Activated CD4-positive, alpha-beta T cell treated with anti-CD3 and anti-CD28 coated beads for 36 hours (primary cell): ENCODE measurements at places on chromosomes 13 and 19. TPM values are rescaled to one million over a fixed set of nuclear protein-coding genes. Genes with fewer than 3 reads are reported as not detected.
A peak's percentile ranks its signal among the peaks of the same experiment; 100 is the strongest.

Gene CKAP2
- 95.7 TPM for total RNA-seq

Gene EXOC3L2
- total RNA-seq, result not detected

Gene LMO7
- 11.7 TPM for total RNA-seq

Gene PPP1R13L
- 17.8 TPM for total RNA-seq

Gene PODNL1
- 0.25 TPM for total RNA-seq

Gene NKG7
- total RNA-seq, result 125 TPM

Gene SYNGR4
- total RNA-seq, result 0.25 TPM

Gene KLK3
- total RNA-seq, result not detected

Gene NLRP11
- 0.05 TPM for total RNA-seq

Gene ANKRD24
- 1.3 TPM for total RNA-seq

Gene PIBF1
- total RNA-seq, result 25.9 TPM

- no peak overlapping the region for H3K27ac ChIP-seq
- H3K4me3 ChIP-seq, result no peak overlapping the region
- H3K4me1 ChIP-seq, result peaks cover 4% of the 10 kb centered on the region
- H3K36me3 ChIP-seq, result no peaks in the 10 kb centered on the region
- H3K27me3 ChIP-seq, result no peaks in the 10 kb centered on the region
Measured at GRCh38 chr19:44782729-44783128, 5.0 kb downstream of the CBLC start.

DNA sequence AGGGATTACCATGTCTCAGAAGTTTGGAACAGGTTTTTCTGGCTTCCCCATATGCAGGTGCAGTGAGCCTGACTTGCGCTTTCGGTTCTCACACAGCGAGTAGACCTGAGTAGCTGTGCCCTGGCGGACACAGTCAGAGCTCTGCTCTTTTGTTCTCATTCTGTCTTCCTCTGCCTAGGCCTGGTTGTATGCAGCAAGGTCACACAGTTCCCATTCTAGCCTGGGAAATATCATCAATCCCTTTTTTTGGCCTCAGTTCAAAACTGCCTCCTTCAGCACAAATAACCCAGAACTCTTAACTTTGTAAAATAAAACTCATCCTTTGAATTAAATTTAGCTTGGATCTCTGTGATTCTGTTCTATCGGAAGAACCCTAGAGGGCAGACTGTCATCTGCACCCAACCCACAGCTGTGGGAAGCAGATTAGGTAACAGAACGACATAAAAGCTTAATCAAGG lies 10.2 kb downstream of the OXGR1 start:
- no peak overlapping the region for H3K27ac ChIP-seq
- peak; percentile 41 for DNase-seq
- H3K36me3 ChIP-seq, result no peaks in the 10 kb centered on the region
- peaks cover 5% of the 10 kb centered on the region for H3K27me3 ChIP-seq
- H3K4me3 ChIP-seq, result no peak overlapping the region

GRCh38 chr13:78993792-78994191 lies 334.8 kb upstream of the OBI1 start:
- H3K4me1 ChIP-seq, result no peaks in the 10 kb centered on the region
- no peak overlapping the region for H3K27ac ChIP-seq
- no peak for DNase-seq
- no peaks in the 10 kb centered on the region for H3K36me3 ChIP-seq
- H3K27me3 ChIP-seq, result peaks cover 4% of the 10 kb centered on the region
- no peak overlapping the region for H3K4me3 ChIP-seq

GRCh38 chr19:11091703-11092153 lies 2.5 kb downstream of the LDLR start:
- H3K4me1 ChIP-seq, result peaks cover 63% of the 10 kb centered on the region
- DNase-seq, result peak; percentile 68
- peak overlapping the region; percentile 93 for H3K4me3 ChIP-seq
- H3K27ac ChIP-seq, result peak overlapping the region; percentile 84
- peaks cover 59% of the 10 kb centered on the region for H3K36me3 ChIP-seq

- H3K36me3 ChIP-seq, result no peaks in the 10 kb centered on the region
- peaks cover 13% of the 10 kb centered on the region for H3K27me3 ChIP-seq
- peaks cover 23% of the 10 kb centered on the region for H3K4me1 ChIP-seq
- peak; percentile 80 for DNase-seq
- peak overlapping the region; percentile 46 for H3K4me3 ChIP-seq
Measured at GRCh38 chr19:7699417-7700401, 2.2 kb downstream of the FCER2 start.

- H3K36me3 ChIP-seq, result no peaks in the 10 kb centered on the region
- H3K27me3 ChIP-seq, result peaks cover 8% of the 10 kb centered on the region
- no peak overlapping the region for H3K4me3 ChIP-seq
Measured at GRCh38 chr13:31063772-31064171, 97.9 kb downstream of the HSPH1 start.

DNA sequence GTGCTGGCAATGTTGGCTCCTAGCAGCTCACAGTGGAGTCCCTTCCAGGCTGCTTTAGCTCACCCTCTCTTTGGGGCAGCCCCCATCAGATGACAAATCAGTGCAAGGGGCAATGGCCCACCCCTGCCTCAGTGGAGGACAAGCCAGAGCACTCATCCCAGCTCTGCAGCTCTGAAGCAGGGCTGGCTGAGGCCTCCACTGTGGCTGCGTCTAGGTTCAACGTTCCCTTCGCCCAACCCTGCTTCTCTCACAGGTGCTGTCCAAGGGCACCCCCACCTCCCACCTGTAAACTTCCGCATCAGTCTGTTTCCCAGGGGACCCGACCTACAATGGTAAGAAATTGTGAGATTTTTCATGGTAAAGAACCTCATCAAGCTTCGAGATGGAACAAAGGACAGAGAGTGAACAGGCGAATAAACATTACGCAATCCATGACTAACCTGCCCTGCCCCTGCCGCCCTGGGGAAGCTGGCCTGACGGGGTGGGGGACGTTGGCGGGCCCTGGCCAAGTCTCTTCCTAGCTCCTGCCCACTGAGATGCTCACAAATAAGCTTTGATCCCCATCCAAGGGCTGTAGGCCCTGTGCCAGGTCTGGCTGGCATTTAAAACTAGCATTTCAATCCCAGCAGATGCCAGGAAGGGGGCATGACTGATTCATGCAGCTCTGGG lies 40.5 kb downstream of the DZIP1 start:
- no peak overlapping the region for H3K27ac ChIP-seq
- peaks cover 24% of the 10 kb centered on the region for H3K27me3 ChIP-seq
- no peaks in the 10 kb centered on the region for H3K36me3 ChIP-seq
- no peaks in the 10 kb centered on the region for H3K4me1 ChIP-seq
- DNase-seq, result no peak
- H3K4me3 ChIP-seq, result no peak overlapping the region

DNA sequence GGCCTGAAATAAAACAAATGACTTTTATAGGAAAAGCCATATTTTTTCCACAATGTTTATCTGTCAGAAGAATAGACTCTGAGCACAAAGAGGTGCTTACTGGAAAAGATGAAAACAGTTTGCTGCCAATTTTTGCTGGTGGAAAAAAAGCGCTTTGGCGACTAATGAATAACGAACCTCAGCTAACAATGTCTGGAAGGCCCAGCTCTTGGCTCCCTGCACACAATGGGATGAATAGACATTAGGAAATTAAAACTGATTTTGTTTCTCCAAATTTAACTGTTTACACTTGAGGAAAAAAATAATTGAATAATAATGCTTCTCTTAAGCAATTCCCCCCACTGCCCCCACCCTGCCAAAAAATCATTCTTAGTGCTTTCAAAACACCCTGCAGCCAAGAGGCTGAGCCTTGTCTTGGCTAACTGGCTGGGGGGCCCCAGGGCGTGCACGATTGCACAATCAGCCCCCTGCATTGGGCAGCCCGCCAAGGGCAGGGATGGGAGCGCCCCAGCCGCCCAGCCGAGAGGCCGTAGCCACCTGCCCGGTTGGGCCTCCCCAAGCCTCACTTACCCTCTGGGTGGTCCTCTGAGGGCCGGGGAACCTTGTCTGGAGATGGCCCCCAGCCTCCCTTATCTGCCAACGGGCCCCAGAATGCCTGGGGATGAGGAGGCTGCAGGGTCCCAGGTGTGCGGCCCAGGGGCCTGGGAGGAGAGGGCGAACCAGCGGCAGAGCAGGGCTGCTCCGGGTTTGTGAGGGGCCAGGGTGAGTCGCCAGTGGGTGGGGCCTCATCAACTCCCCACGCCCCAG lies 16.8 kb downstream of the CEBPG start:
- no peaks in the 10 kb centered on the region for H3K27me3 ChIP-seq
- no peak for DNase-seq
- no peaks in the 10 kb centered on the region for H3K4me1 ChIP-seq
- no peaks in the 10 kb centered on the region for H3K36me3 ChIP-seq
- no peak overlapping the region for H3K27ac ChIP-seq

- no peak overlapping the region for H3K27ac ChIP-seq
- no peak overlapping the region for H3K4me3 ChIP-seq
- no peak for DNase-seq
- no peaks in the 10 kb centered on the region for H3K36me3 ChIP-seq
- no peaks in the 10 kb centered on the region for H3K27me3 ChIP-seq
- no peaks in the 10 kb centered on the region for H3K4me1 ChIP-seq
Measured at GRCh38 chr13:73140801-73141200, 82.0 kb downstream of the KLF5 start.

DNA sequence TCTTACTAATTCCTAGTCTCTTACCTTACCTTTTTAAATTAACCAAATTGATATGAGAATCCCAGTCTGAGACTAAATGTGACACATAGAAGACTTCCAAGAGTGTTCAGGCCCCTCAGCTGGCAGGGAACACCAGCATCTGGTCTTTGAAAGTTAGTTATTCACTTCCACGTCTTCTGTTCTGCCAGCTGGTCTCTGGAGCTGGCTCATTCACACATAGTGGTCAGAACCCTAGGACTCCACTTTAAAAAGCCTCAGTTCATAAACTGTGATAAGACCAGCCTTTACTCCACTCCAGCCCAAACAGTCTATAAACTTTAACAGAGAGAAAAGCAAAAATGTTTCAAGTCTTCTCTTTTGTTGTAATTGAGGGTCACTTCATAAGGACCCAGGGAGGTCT lies 263.0 kb downstream of the DCT start:
- H3K27me3 ChIP-seq, result no peaks in the 10 kb centered on the region
- H3K4me3 ChIP-seq, result no peak overlapping the region
- H3K27ac ChIP-seq, result no peak overlapping the region
- no peaks in the 10 kb centered on the region for H3K4me1 ChIP-seq
- no peak for DNase-seq
- H3K36me3 ChIP-seq, result no peaks in the 10 kb centered on the region

GRCh38 chr13:46295491-46296114 lies 83.9 kb downstream of the LRRC63 start:
- peak overlapping the region; percentile 44 for H3K4me3 ChIP-seq
- peaks cover 8% of the 10 kb centered on the region for H3K36me3 ChIP-seq
- peak overlapping the region; percentile 95 for H3K27ac ChIP-seq
- peak; percentile 75 for DNase-seq
- peaks cover 60% of the 10 kb centered on the region for H3K4me1 ChIP-seq
- no peaks in the 10 kb centered on the region for H3K27me3 ChIP-seq

DNA sequence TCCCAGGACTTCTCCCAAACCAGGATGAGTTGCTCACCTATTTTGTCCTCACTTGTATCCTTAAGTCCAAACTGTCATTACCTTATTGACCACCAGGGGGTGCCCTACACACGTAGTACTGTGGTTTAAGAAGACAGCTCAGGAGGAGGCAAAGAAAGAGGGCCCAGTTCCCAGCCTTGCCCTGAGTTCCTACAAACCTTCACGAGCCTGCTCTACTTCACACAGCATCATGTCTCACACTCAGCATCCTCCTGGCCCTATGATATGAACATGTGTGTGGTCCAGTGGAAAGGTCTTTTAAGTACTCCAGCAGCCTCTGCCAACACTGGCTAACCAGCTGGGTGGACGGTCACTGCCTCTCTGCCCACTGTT lies 8.1 kb upstream of the ZNF784 start:
- H3K27ac ChIP-seq, result peak overlapping the region; percentile 37
- DNase-seq, result peak; percentile 93
- H3K36me3 ChIP-seq, result peaks cover 15% of the 10 kb centered on the region
- no peaks in the 10 kb centered on the region for H3K27me3 ChIP-seq

DNA sequence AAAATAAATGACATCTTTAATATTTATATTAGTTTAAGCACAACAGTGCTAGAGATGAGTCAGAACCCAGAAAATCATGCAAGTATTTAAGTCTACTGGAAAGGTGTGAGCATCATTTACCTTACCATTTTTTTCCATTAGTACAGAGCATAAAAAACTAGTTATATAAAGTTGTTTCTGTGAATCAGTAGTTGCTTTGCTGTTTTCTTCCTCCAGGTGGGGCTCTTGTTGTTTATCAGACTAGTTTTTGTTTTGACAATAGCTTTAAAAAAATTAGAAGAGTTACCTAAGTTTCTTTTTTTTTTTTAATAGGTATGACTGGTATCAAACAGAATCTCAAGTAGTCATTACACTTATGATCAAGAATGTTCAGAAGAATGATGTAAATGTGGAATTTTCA lies 12.7 kb downstream of the SUGT1 start:
- H3K27ac ChIP-seq, result no peak overlapping the region
- no peak overlapping the region for H3K4me3 ChIP-seq
- peaks cover 35% of the 10 kb centered on the region for H3K36me3 ChIP-seq
- H3K27me3 ChIP-seq, result no peaks in the 10 kb centered on the region
- DNase-seq, result no peak

- H3K27me3 ChIP-seq, result no peaks in the 10 kb centered on the region
- H3K4me3 ChIP-seq, result no peak overlapping the region
- no peak overlapping the region for H3K27ac ChIP-seq
- no peaks in the 10 kb centered on the region for H3K36me3 ChIP-seq
- H3K4me1 ChIP-seq, result no peaks in the 10 kb centered on the region
- no peak for DNase-seq
Measured at GRCh38 chr13:36096461-36097416, 34.4 kb downstream of the DCLK1 start.

GRCh38 chr19:41325947-41326706 lies 16.2 kb downstream of the CCDC97 start:
- H3K4me3 ChIP-seq, result peak overlapping the region; percentile 64
- peak overlapping the region; percentile 92 for H3K27ac ChIP-seq
- DNase-seq, result peak; percentile 67
- no peaks in the 10 kb centered on the region for H3K27me3 ChIP-seq

GRCh38 chr13:75635101-75635827 lies 866 bp upstream of the LMO7 start:
- no peaks in the 10 kb centered on the region for H3K36me3 ChIP-seq
- DNase-seq, result peak; percentile 13
- no peak overlapping the region for H3K27ac ChIP-seq
- peaks cover 13% of the 10 kb centered on the region for H3K4me1 ChIP-seq

GRCh38 chr19:44777715-44778347 lies at the start of gene CBLC:
Gene CBLC, plus strand, starts transcription at chr19:44777890. Its CDS starts 42 bp downstream, at chr19:44777932.
- no peaks in the 10 kb centered on the region for H3K36me3 ChIP-seq
- H3K4me3 ChIP-seq, result no peak within 1 kb of the TSS
- DNase-seq, result no peak
- H3K4me1 ChIP-seq, result no peaks in the 10 kb centered on the region
- no peak within 1 kb of the TSS for H3K27ac ChIP-seq

GRCh38 chr19:40612831-40613689 lies 11.9 kb downstream of the LTBP4 start:
- H3K36me3 ChIP-seq, result peaks cover 28% of the 10 kb centered on the region
- peak; percentile 94 for DNase-seq
- H3K4me3 ChIP-seq, result peak overlapping the region; percentile 99
- peak overlapping the region; percentile 100 for H3K27ac ChIP-seq
- peaks cover 58% of the 10 kb centered on the region for H3K4me1 ChIP-seq
